Retinal pigment epithelial cell (primary cell): ENCODE measurements at places on chromosomes 7 and 10.
A peak's percentile ranks its signal among the peaks of the same experiment; 100 is the strongest.

- DNase-seq, result no peak
These were observed 67.0 kb downstream of the MDFIC start for GRCh38 chr7:114988755-114989375.

DNA sequence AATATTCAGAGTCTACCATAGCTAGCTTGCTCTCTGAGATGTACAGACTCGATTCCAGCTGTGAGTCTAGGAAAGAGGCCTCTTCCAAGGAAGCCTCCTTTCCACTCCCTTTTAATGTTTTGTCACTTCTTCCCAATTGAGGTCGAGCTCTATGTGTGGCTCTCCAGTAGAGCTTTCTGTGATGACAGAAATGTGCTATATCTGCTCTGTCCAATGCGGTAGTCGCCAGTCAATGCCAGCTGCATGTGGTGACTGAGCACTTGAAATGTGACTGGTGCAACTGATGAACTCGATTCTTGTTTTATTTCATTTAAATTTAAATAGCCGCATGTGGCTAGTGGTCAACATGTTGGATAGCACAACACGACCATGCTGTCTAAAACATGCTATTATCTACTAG, 387.0 kb upstream of the NRP1 start:
- DNase-seq, result no peak

GRCh38 chr10:109898007-109898406, 25.3 kb downstream of the XPNPEP1 start:
- DNase-seq, result no peak

- no peak for DNase-seq
These were observed 19.7 kb downstream of the CALML5 start for GRCh38 chr10:5479481-5480161.

- peak; percentile 68 for DNase-seq
These were observed 429.1 kb upstream of the NFE2L3 start for GRCh38 chr7:25722856-25723255.

- DNase-seq, result no peak
These were observed 317.4 kb downstream of the PAXIP1 start for GRCh38 chr7:154685564-154685901.

- DNase-seq, result peak; percentile 93
These were observed 47.4 kb downstream of the TNS3 start for GRCh38 chr7:47534322-47535034.

DNA sequence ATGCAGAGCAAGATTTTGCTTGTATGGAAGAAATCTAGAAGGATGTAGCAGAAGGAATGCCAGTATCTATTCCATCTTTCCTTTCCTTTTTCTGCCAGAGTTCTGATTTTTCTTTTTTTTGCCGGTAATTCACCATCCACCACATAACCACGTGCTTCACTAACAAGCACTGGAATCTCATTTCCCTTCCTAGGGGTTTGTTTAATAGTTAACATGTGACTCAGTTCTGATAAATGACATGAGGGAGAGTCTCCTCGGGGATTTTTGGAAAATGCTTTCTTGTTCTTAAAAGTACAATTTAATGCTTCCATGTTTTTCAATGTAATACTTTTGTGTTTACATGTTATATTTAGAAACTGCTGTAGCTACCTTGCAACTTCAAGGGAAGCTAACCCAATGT, 590.2 kb downstream of the SH2D4B start:
- no peak for DNase-seq

DNA sequence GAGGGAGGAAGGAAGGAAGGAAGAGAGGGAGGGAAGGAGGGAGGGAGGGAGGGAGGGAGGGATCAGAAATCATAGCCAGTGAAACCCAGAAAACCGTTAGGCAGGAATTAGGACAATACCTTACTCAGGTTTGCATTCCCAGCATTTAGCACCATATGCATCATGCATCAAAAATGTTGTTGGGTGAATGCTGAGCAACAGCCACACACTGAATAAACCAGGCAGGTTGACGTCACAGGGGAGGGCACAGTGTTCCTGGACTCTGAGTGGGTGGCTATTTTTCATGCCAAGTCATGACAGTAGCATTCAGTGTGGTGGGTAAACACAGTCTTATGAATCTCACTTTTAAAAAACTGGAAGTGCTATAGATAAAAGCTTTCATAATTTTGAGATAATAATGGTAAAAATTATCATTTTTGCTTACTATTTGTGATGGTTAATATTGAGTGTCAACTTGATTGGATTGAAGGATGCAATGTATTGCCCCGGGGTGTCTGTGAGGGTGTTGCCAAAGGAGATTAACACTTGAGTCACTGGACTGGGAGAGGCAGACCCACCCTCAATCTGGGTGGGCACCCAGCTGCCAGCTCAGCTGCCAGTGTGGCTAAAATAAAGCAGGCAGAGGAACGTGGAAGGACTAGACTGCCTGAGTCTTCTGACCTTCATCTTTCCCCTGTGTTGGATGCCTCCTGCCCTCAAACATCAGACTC, 199.1 kb upstream of the PRKCQ start:
- DNase-seq, result peak; percentile 97

DNA sequence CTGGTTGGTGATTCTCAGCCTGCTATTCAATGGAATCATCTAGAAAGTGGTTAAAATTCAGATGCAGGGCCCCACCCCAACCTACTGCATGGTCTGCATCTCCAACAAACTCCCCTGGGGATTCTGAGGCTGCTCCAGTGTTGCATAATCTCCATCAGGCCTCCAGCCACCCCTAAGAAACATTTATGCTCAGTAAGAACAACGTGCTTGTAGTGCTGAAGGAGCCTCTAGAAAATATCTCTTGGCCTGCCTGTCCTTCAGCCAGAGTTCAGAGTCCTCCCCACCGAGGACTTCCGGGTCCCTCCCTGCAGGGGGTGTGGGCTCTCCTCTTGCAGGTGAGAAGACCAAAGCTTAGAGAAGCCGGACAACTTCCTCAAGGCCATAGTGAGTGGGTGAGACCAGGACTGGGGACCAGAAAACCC, 159.8 kb downstream of the SH3PXD2A start:
- DNase-seq, result no peak
